Inflammatory macrophage treated with lipopolysaccharide for 1 hour (primary cell): ENCODE measurements at places on chromosomes 3 and 15.

GRCh38 chr3:117133066-117133465 lies 423.5 kb downstream of the TUSC7 start:
- DNase-seq: no peak

DNA sequence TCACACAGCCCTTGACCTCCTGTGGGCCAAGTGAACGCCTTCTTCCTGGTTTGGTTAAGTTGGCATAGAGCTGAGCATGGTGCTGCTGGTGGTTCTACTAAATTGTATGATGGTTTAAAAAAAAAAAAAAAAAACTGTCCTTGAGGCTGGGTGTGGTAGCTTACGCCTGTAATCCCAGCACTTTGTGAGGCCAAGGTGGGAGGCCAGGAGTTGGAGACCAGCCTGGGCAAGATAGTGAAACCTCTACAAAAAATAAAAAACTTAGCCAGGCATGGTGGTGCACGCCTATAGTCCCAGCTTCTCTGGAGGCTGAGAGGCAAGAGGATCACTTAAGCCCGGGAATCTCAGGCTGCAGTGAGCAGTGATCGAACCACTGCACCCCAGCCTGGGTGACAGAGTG lies 58.9 kb upstream of the FLNB start:
- no peak for DNase-seq

DNA sequence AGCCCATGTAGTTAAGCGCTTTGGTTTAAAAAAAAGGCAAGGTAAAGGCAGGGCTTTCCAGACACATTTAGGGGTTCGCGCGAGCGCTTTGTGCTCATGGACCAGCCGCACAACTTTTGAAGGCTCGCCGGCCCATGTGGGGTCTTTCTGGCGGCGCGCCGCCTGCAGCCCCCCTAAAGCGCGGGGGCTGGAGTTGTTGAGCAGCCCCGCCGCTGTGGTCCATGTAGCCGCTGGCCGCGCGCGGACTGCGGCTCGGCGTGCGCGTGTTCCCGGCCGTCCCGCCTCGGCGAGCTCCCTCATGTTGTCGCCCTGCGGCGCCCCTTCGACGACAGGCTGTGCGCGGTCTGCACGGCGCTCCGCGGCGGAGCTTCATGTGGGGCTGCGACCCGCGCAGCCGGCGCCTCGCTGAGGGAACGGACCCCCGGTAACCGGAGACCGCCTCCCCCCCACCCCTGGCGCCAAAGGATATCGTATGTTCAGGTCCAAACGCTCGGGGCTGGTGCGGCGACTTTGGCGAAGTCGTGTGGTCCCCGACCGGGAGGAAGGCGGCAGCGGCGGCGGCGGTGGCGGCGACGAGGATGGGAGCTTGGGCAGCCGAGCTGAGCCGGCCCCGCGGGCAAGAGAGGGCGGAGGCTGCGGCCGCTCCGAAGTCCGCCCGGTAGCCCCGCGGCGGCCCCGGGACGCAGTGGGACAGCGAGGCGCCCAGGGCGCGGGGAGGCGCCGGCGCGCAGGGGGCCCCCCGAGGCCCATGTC lies 927 bp downstream of the SMAD6 start:
- DNase-seq: no peak

GRCh38 chr3:178671791-178672190 lies 135.6 kb downstream of the KCNMB2 start:
- no peak for DNase-seq

GRCh38 chr15:39884351-39884750 lies 35.7 kb downstream of the GPR176 start:
- DNase-seq: no peak

DNA sequence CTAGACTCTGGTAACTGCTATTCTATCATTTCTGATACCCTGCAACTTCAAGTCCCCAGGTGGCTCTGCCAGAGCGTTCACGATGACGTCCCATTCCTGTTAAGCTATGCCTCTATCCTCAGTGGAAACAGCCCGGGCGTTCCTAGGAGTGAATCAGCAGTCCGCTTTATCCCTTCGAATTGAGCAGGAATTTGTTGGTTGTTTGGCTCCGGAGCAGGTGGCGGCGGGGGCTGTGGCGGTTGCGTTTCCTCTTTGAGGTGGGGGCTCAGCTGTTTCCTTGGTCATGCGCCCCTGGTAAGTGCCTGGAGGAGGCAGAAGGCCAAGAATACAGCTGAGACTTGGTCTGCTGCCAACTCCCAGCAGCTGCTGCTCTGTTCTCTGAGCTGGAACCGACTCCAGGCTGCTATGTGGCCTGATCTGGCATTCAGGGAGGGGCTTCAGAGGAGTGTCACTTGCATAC lies 25.2 kb downstream of the ARPP21 start:
- DNase-seq: no peak

DNA sequence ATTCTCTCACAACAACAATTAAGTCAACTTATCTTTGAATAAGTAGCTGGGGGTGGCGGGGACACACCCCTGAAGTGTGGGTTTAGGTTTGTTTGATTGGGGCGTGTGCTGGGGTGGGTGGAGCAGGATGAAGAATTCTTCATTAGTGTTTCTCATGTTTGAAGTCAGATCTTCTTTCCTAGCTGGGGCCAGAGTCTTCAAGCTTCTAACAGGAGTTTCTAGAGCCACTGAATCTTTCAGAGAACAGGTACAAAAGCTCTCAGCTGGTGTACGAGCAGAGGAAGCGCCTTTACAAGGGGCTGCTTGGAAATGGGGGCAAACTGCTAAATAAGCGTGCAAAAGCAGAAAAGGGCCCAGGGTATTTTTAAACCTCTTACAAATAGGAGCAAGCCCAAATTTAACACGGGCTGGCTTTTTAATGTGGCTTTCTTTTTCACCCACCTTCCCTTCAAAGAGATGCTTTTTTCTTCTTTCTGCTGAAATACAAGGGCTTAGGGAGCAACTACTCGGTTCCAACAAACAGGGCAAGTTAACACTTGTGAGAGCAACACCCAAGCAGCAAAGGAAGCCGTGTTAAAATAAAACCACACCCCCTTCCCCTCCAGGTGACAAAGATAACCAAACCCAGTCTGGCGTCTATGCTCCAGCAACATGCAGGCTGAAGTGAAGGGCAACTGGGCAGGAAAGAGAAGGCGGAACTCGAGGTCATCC lies 86.9 kb upstream of the RASGRP1 start:
- no peak for DNase-seq

DNA sequence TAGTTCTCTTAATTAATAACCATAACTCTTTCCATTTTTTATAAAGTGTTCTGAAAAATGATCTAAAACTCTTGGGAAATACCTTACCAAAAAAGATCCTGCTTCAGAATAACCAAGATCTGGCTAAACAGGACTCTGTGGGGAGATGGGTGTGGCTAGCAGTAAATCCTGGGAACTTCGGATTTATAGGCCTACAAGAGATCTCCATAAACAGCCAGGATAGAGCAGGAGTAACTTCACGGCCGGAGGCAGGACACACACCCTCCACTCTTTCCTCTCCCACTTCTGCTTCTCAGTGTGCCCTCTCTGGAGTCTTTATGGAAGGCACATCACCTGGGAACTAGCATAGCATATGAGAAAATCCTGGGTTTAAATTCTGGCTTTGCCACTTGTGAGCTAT lies 309.4 kb upstream of the SOX2 start:
- DNase-seq: no peak

DNA sequence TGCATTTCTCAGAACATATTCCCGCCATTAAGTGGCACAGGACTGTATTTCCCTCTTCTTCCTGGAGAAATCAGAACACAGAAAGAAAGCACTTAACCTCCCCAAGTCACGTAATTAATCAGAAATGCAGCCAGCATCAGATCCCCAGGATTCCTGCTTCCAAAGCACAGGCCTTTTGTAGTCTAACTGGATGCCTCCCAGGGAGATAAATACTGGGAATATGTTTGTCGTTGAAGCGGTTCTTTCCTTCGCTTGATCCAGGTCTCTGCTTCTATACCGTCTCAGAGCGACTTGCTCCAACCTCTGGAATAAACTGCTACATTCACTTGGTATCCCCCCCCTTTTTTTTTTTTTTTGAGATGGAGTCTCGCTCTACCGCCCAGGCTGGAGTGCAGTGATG lies 198.6 kb downstream of the KBTBD8 start:
- DNase-seq: no peak

DNA sequence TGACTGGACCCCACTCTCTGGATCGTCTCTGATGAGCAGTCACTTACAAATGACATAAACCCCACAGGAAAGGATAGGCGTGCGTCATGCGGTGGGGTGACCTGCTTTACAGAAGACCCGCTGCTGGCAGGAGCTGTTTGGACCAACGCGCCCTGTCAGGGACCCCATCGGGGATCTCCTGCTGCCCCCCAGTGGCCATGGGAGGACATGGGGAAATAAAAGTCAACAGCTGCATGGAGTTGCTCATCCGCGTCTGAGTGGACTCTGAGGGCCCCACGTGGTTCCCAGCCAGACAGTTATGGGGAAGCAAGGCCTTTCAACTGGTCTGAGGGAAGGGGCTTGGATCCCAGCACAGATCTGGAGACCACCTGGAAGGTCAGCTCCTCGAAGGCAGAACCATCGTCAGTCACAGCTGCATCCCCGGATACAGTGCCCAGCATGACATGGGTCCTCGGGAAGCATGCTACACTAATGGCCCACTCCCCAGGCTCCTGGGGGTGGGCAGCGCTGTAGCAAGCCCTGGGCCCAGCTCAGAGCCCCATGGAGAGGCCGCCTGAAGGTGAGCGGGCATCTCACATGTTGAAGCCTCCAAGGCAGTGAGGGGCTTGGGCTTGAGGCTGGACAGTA lies 32.1 kb downstream of the PTH1R start:
- peak; percentile 69 for DNase-seq

DNA sequence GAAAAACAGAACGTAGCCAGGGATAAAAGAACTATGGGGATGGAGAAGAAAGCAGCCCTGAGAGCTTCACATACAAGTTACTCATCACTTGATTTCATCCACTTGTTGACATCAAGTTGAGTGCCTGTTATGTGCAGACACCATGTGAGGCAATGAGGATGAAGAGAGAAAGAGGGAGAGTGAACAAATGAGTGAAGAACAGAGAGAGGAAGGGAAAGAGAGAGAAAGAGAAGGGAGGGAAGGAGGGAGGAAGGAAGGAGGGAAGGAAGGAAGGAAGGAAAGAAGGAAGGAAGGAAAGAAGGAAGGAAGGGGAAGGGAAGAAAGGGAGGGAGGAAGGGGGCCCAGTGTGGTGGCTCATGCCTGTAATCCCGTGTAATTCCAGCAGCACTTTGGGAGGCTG lies 72.3 kb upstream of the SMAD3 start:
- no peak for DNase-seq

DNA sequence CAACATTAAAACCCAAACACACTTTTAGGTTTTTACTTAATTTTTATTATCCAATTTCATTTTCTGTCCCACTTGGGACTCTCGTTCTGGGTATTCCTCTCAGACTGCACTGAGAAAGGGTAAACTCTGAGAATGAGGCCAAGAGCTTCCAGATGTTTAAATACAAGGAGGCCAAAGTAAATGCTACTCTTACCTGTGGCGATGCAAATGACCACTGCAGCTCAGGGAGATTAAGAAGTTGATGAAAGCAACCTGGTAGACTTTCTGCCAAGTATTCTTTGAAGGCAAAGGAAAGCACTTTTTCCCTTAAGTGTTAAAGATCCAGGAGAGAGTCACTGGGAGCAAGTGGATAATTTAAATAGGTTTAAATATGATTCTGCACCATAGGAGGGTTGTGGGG lies 39.1 kb downstream of the NPTN start:
- no peak for DNase-seq

GRCh38 chr15:89442671-89443307 lies 53.6 kb downstream of the RHCG start:
- DNase-seq: peak; percentile 20

- no peak for DNase-seq
Measured at GRCh38 chr15:68447209-68447608, 15.2 kb upstream of the ITGA11 start.

DNA sequence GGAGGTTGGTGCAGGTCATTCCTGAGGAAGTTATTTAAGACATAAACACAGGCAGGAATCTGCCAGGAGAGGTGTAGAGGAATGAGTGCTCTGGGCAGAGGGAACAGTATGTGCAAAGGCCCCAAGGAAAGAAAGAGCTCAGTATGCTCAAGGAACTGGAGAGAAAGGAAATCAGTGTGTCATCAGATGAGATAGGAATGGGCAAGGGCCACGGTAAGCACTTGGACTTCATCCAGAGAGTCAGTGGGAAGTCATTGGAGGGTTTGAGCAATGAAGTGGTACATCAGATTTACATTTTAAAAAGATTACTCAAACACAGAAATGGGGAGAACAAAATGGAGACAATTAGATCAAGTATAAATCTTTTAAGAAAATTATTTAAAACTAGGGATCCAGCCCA lies 272.2 kb downstream of the ADAMTSL3 start:
- DNase-seq: no peak

GRCh38 chr15:32864051-32864450 lies 146.2 kb downstream of the GREM1 start:
- DNase-seq: no peak

GRCh38 chr3:116112696-116113095 lies 332.6 kb downstream of the LSAMP start:
- DNase-seq: no peak

GRCh38 chr3:157127268-157127667 lies 32.7 kb downstream of the CCNL1 start:
- no peak for DNase-seq

DNA sequence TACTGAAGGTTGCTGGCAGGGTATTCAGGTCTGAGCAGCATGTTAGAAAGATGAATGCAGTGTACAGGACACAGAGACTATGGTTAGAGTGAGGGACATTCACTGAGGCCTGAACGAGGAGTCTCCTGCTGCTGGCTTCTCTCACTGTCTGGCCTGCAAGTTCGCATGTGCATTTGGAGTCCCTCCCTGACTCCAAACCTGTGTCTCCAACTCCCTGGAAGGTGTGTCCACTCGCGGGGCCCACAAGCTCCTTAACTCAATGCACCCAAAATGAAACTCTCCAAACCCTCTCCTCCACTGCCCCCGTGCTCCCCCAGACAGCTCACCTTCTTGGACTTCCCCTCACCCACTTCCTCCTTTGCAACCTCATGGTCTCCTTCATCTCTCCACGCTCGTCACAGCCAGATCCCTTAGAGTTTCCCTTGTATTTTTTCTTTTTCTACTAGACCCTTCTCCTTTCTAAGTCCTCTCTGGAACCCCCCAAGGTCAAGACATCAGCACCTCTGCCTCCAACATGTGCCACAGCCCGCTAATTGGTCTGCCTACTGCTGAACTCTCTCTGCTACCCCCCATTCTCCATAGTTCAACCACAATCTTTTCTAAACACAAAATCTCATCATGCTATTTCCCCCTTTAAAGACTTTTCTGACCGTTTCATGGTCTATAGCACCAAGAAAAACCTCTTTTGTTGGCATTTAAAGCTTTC lies 58.3 kb downstream of the HES1 start:
- no peak for DNase-seq

DNA sequence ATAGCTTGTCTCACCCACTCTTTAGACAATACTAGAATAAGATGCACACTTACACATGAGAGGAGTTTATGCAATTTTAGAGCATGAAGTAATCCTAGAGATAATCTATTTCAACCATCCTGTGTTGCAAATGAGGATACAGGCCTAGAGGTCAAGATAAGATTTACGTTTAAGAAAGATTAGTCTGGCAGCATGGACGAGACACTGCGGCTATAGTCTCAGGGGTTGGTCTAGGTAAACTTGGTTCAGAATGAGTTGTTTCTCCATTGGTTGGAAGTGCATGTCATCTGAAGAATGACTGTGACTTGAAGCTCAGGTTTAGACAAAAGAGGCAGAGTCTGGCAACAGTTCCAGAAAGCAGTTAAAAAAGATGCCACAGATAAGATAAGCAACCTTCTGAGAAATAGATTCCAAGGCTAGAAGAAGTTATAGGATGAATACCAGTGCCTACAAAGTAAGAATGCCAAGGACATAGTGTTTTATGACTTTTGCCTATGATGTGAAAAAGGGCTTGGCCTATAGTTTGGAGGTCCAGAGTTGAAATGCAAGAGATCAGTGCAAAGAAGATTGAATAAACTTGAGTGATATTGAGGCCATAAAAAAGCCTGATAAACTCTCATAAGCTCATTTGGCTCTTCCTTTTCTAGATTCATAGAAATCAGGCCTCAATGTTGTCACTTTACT lies 631.0 kb downstream of the SQOR start:
- DNase-seq: no peak
